Cerebellum (tissue), 4 donors: ENCODE measurements at places on chromosomes 5 and 9. TPM values are rescaled to one million over a fixed set of nuclear protein-coding genes. Genes with fewer than 3 reads are reported as not detected.

GRCh38 chr5:115393239-115393638 is 96.8 kb upstream of the CCDC112 start:
- no peak for DNase-seq

DNA sequence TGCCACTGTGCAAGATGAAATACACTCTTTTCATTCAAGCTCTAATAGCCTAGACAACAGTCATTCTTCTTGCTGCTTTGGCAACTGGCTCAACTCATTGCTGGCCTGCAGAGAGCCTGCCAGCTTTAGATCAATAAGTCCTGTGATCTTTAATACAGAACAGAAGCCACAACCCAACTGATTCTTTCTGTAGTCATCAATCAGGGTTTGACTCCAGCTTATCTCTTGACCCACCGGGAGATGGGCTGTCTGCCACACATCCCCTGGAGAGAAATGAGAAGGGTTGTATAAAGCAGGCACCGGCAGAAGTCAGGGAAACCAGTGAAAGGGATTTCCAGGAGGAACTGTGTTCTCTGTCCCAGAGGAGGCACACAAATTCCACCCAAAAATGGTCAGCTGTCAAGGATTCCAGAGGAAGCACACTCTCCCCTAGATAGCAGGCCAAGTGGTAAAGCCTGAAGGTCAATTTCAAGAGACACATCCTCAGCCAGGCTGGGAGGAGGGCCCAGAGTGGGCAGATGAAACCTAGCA is 24.5 kb downstream of the LHFPL2 start:
- no peak for DNase-seq

GRCh38 chr9:35510383-35510753 is 20.5 kb downstream of the RUSC2 start:
- no peak for DNase-seq

DNA sequence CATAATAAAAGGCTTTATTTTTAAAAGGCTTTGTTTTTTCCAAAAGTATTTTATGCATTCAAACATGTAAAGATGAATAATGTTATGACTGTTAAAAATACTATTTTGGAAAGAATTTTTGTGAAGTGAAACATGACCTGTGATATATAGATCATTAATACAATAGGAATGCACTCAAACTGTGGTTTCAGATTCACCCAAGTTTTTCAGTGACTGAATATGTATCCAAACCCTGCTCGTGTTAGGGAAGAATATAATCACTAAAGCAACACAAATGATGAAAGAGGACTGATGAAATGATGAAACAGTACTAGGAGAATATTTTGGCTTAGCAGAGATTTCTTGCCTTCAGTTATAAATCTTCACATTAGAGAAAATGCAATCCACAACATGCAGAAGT is 278.0 kb downstream of the ADAMTS6 start:
- DNase-seq, result no peak

PLEKHG4B gene
- 8.2 TPM for total RNA-seq

NMUR2 gene
- total RNA-seq, result not detected

DNA sequence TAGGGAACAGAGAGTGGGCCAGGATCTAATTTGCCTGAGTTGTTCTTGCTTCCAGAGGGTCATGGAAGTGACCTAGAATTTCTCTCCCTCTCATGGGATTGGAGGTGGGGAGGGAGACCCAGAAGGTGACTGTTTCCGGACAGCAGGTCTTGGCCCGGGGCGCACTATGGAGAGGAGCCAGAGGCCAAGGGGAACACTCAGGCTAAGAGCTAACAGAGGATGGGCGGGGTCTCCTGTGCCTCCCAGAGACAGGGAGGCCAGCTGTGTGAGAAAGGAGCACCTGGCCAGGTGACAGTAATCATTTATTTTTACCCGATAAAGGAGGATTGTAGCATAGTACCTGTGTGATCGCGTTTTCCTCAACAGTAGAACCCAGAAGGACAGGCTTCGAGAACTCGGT is 50.9 kb upstream of the ANKH start:
- no peak for DNase-seq

TICAM2 gene
- 0.82 TPM for total RNA-seq

DNA sequence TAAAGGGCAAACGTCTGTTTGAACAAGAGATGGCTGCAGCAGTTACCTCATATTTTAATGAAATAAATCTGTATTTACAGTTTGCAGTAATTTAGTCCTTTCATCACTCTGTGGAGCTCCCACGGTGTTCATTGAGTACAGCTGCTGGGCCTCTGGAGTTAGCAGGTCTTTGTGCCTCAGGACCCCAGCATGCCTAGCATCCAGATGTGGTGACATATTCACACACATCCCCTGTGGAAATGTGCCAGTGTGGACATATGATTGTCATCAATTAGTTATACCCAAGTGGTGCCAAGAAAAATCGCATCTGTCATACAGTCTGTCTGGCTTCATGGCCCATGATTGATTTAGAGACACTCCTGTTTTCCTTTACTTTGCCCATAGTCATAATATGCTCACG is 77.3 kb downstream of the NNT start:
- DNase-seq, result no peak

ALDH1A1 gene
- total RNA-seq, result 2.5 TPM

BTNL8 gene
- not detected for total RNA-seq

DNA sequence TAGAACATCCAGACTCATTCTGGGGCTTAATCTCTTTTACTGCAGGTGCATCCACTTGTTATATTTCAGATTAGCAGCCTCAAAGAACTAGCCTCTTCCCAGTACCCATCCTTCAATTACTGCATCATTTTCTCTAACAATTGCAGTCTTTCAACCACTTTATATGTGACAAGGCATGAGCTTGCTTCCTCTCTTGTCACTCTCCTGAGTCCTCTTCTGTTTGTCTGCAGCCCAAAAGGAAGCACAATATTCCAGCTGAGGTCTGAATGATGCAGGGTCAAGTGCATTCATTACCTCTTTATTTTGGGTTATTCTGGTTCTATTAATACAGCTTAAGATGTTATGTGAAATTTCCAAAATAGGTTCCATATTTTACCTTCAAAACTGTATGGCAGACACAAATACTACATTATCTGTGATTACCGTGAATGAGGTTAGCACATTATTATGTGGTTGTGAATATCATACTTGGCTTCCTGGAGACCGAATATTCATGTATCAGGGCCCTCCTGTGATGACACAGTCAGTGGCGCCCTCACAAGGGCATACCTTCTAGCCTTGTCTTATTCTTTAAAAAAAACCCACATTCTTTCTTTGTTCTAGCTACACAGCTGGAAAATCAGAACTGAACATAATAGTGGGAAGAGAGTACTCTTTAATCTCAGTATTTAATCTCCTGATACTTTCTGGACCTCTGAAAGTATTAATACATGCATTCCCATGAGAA is 323.8 kb downstream of the PDE4D start:
- DNase-seq, result no peak

GRCh38 chr9:85892401-85892800 is 48.5 kb upstream of the NAA35 start:
- DNase-seq, result no peak

DNA sequence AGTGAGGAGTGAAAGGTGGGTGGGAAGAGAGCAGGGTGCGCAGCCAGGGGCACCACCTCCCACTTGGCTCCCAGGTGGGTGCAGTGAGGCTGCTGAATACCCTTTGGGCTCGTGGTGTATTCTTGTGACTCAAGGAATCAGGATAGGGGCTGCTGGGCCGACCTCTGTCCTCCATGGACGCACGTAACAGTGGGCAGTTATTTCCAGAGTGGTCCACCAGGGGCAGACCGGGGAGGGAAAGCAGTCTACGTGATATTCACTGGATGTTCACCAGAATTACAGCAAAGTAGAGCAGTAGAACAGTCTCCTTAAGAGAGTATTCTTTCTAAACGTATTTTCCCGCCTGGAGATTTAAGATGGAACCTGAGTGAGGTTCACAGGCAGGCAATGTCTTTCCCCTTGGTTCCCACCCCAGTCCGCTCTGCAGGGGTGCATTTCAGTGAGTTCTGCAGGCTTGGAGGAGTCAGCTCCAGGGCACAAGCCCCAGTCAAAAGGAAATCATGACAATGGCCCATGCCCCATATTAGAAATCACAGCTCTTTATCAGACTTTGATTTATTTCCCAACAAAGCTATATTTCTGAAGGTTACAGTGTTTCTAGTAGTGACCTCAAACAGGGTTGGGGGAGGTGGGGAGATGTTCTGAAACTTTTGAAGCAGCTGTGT is 88.7 kb downstream of the SYK start:
- no peak for DNase-seq

GRCh38 chr9:715743-716400 is 125.6 kb upstream of the DMRT1 start:
- peak; percentile 32 for DNase-seq

CATSPER3 gene
- 0.45 TPM for total RNA-seq

GARIN3 gene
- total RNA-seq, result not detected

- no peak for DNase-seq
Observed at GRCh38 chr9:12631866-12632265, 61.3 kb upstream of the TYRP1 start.

LTC4S gene
- 2.7 TPM for total RNA-seq

GRCh38 chr5:125267636-125268248 is 521.3 kb upstream of the ZNF608 start:
- DNase-seq, result peak; percentile 80

DNA sequence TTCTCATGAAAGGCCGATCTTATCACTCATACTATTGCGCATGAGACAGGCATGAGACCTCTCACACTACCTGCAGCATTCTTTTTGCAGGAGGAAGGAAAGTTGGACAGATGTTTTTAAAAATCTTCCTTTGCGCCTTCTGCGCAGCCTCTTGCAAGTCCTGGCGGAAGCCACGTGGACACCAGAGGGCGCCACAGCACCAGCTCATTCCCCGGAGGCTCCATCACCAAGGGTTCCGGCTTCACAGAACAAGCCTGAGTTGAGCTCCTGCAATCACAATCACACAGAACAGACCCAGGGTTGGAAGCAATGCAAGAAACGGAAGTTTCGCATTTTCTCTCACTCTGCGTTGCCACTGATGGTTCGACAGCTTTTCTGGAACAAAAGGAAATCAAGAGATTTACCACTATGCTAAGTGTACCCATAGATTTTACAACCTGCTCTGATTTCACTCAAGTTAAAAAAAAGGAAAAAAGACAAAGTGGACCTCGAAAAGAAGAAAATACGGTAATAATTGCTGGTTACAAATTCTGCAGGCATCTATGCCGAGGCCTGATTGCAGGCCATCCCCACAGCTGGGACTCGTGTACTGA is 304.7 kb upstream of the MSX2 start:
- peak; percentile 49 for DNase-seq

SPINK9 gene
- total RNA-seq, result not detected

NKD2 gene
- 8.0 TPM for total RNA-seq

ANKRD55 gene
- 6.2 TPM for total RNA-seq

SLC6A7 gene
- total RNA-seq, result 5.9 TPM

SHOC1 gene
- total RNA-seq, result not detected

TRIM36 gene
- total RNA-seq, result 68.9 TPM

GRCh38 chr5:157918811-157919742 is 60.1 kb upstream of the CLINT1 start:
- DNase-seq, result no peak

DNA sequence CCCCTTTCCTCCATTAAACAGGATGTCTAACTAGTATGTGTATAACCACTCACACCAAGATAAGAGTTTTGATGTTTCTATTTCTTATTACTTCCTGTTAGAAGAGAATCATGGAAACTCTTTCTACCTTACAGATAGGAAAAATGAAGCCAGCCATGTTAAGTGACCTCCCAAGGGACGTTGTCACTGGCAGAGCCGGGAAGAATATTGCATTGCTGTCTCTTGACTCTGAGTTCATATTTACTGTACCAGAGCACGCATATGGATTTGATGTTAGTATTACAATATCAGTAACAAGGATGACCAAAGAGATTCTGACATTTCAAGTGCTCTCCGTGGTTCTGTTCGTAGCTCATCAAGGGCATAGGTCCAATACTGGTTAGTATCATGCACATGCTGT is 12.5 kb upstream of the C5orf63 start:
- no peak for DNase-seq

ARID3C gene
- total RNA-seq, result 0.45 TPM

DNA sequence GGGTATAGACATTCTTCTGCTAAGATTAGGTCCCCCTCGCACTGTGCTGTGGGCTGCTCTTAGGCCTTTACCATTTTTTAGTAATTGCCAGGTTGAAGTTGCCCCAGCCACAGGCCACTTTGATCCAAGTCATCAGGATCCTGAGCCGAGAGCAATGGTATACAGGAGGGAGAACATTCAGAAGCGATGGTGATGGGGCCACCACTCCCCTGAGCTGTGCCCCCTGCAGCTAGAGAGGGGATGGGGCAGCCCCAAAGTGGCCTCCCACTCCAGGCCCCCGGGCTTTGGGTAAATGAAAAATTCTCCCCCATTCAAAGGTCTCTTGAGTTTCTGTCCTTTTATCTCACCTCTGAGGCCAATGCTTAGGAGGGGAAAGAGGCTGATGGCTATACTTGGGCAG is 59.4 kb downstream of the MACROH2A1 start:
- DNase-seq, result no peak

ZFAND5 gene
- total RNA-seq, result 205 TPM

IL33 gene
- 10.3 TPM for total RNA-seq

GRCh38 chr5:65171645-65172044 is 310.1 kb downstream of the ADAMTS6 start:
- no peak for DNase-seq

OTP gene
- total RNA-seq, result 0.27 TPM

SHROOM1 gene
- total RNA-seq, result 2.4 TPM

DNA sequence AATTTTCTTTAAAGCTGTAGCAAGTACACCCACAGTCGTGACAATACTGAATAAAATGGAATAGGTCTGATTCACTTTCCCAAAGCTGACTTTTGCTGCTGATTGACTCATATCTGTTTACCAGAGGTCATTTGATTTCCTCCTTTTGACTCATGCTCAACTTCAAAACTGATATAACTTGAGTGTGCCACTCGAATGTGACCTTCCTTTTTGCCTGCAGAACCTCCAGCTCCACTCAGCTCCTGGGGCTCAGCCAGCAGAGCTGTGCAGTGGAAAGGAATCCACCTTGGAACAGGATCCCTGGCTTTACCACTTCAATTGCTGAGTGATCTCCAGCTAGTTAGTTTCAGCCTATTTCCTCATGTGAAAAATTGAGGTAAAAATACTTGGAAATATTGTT is 84.1 kb downstream of the FEM1C start:
- DNase-seq, result no peak

RUSC2 gene
- 39.3 TPM for total RNA-seq

- DNase-seq, result no peak
Observed at GRCh38 chr5:76852772-76853171, 3.0 kb downstream of the S100Z start.

LIX1 gene
- 5.4 TPM for total RNA-seq

- DNase-seq, result no peak
Observed at GRCh38 chr5:143618141-143618540, 193.8 kb upstream of the HMHB1 start.

- DNase-seq, result no peak
Observed at GRCh38 chr9:70034271-70034711, 9.4 kb upstream of the MAMDC2 start.

SLC45A2 gene
- total RNA-seq, result 1.2 TPM

SGCD gene
- total RNA-seq, result 10.5 TPM

- DNase-seq, result no peak
Observed at GRCh38 chr5:124504081-124504916, 242.1 kb downstream of the ZNF608 start.

GRCh38 chr9:91889161-91889911 is 60.7 kb downstream of the ROR2 start:
- DNase-seq, result no peak

DNAJB5 gene
- 18.6 TPM for total RNA-seq

GRCh38 chr5:115847290-115847689 is 5.6 kb downstream of the AP3S1 start:
- DNase-seq, result no peak
